Activated CD4-positive, alpha-beta T cell treated with anti-CD3 and anti-CD28 coated beads, Interleukin-2, amount 50 U/mL, for 1 hour (primary cell): ENCODE measurements at places on chromosomes 12 and 14.

GRCh38 chr12:31369712-31370521, 44.0 kb upstream of the SINHCAF start:
- DNase-seq: no peak

GRCh38 chr14:93094121-93094918, 21.4 kb downstream of the ITPK1 start:
- DNase-seq: no peak

- DNase-seq: no peak
Observed at GRCh38 chr14:20846560-20846959, 43.9 kb upstream of the RNASE1 start.

- DNase-seq: no peak
Observed at GRCh38 chr12:57552306-57552651, 2.4 kb downstream of the KIF5A start.
